ENCODE measurements at places on chromosomes 16 and 17.

DNA sequence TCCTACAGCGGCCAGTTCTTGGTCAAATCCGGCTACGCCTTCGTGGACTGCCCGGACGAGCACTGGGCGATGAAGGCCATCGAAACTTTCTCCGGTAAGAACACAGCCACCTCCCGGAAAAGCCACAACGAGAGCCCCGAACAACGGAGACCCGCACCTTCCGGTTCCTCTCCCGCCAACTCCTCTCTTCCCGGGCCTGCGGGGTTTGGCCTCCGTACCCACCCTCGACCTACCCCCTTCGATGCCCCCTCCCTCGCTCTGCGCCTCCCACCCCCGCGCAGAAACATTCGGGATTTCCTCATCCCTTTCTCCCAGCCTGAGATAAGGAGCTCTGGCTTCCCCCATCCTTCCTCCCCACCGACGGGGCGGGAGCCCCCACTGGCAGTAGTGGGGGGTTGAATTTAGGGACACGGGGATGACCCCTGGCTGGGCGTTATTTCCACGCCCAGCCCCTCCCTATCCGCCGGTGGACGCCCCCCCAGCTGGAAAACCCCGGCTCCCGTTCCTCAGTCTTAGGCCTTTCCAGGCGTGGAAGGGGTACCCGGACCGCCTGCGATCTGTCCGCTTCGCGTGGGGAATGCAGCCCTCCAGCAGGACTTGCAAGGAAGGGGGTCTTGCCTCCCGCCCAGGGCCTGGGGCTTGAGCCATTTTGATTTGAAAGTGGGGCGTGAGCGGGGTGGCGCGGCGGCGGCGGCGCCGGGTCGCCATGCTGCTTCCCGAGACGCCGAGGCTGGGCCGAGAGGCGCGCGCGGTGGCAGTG is 822 bp downstream of the IGF2BP1 start:
- DNase-seq = peak; percentile 63

DNA sequence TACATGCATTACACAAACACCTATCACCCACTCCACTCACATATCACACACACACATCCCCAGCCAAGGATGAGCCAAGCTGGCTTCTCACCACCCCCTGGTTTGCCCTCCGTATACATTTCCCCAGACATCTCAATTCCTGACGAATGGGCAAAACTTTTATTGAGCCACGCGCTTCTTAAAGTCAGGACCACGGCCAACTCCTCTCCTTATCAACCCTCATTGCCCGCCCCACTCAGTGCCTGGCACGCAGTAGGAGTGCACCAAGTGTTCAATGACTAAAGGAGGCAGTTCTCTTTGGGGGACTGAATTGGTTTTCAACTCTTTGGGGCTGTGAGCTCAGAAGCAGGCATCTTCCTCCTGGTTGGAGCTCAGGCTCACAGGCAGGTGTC is 22.5 kb upstream of the C16orf78 start:
- no peak for DNase-seq

GRCh38 chr17:37710344-37710886 is 34.4 kb downstream of the HNF1B start:
- peak; percentile 71 for DNase-seq

DNA sequence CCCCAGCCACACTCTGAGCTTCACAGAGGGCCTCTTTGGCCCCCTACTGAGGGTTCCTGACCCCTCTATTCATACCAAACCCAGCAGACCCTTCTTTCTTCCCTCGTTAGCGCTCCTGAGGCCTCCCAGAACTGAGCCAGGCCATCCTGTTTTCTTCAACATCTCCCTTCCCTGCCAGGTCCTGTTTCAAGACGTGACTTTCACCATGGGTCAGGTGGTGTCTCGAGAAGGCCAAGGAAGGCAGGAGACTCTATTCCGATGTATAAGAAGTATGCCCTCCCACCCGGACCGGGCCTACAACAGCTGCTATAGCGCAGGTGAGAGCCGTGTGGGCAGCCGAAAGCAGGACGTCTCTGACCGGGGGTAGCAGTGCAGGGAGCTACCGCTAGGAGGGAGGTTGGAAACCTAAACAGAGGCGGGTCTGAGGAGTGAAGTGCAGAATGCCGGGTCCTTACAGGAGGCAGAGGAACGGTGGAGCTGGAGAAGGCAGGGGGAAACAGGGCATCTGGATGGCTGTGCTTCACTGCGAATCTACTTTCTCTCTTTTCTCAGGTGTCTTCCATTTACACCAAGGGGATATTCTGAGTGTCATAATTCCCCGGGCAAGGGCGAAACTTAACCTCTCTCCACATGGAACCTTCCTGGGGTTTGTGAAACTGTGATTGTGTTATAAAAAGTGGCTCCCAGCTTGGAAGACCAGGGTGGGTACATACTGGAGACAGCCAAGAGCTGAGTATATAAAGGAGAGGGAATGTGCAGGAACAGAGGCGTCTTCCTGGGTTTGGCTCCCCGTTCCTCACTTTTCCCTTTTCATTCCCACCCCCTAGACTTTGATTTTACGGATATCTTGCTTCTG is 1.3 kb upstream of the SENP3 start:
- peak; percentile 89 for DNase-seq

GRCh38 chr16:82013139-82013538 is 1.9 kb upstream of the SDR42E1 start:
- no peak for DNase-seq

GRCh38 chr17:67369676-67370075 is 3.3 kb upstream of the PSMD12 start:
- DNase-seq = no peak
